ENCODE measurements at places on chromosomes 1 and 21. TPM values are rescaled to one million over a fixed set of nuclear protein-coding genes. Genes with fewer than 3 reads are reported as not detected.
A peak's percentile ranks its signal among the peaks of the same experiment; 100 is the strongest.

DNA sequence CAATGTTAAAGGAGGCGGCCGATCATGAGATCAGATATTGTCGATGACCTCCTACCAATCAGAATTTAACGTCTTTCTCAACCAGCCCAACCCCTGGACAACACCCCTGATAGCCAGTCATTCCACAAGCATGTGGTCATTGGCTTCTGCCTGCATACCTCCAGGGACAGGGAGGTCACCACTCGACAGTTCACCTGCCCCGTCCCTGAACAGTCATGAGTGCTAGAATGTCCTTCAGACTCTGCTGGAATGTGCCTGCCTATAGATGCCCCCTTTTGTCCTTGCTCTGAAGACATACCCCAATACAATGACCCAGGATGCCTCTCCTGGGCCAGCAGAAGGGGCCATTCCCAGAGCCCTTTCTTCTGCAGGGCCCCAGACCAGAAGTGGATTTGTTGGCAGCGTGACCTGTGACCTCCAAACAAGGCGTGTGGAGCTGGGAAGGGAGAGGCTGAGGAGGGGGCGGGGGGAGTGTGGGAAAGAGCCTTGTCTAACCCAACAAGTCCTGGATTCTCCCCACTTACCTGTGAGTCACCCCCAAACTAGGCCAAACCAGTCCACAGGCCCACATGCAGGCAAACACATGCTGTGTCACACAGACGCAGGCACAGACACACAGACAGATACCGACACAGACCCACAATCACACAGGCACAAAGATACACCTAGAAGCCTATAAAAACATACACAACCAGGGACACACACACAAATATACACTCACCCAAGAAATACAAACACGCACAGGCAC is 2.2 kb downstream of the CRYBG2 start:
- no peak for DNase-seq
- no peaks in the 10 kb centered on the region for H3K36me3 ChIP-seq
- H3K27me3 ChIP-seq: peaks cover 1% of the 10 kb centered on the region
- peaks cover 10% of the 10 kb centered on the region for H3K4me1 ChIP-seq
- no peak overlapping the region for H3K27ac ChIP-seq

DNA sequence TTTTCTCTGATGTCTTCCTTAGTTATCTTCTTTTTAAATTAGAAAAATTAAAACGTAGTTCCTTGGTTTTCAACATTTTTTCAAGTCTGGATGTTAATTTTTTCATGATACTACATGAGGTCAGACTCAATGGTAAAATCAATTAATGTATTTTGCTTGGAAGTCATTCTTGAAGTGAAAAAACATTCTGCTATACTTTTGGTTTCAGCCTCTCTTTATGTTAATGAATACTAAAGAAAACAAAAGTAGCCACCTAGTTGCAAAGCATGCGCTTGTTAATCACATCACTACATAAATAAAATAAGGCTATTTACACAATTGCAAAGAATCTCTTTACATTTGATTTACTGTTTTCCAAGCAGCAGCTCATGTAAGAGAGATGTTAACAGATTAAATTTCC is 170.4 kb downstream of the LIPI start:
- H3K27ac ChIP-seq: no peak overlapping the region
- no peak for DNase-seq
- H3K4me3 ChIP-seq: no peak overlapping the region
- no peaks in the 10 kb centered on the region for H3K36me3 ChIP-seq
- no peaks in the 10 kb centered on the region for H3K27me3 ChIP-seq

DNA sequence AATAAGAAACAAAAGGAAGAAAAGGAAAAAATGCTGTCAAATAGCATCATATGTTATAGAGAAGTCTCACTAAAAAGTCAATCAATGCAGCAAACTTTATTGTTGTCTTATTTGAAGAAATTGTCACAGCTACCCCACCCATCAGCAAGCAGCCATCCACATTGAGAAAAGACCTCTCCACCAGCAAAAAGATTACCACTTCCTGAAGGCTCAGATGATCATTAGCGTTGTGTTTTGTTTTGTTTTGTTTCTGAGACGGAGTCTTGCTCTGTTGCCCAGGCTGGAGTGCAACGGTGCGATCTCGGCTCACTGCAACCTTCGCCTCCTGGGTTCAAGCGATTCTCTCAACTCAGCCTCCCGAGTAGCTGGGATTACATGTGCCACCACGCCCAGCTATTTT is 29.0 kb downstream of the ATP2B4 start:
- no peak overlapping the region for H3K27ac ChIP-seq
- H3K27me3 ChIP-seq: peaks cover 25% of the 10 kb centered on the region
- DNase-seq: no peak
- H3K36me3 ChIP-seq: no peaks in the 10 kb centered on the region
- H3K4me1 ChIP-seq: peaks cover 1% of the 10 kb centered on the region

- DNase-seq: no peak
- no peaks in the 10 kb centered on the region for H3K27me3 ChIP-seq
- H3K27ac ChIP-seq: no peak overlapping the region
These were observed 895.0 kb upstream of the B3GALT2 start for GRCh38 chr1:194081444-194081843.

DNA sequence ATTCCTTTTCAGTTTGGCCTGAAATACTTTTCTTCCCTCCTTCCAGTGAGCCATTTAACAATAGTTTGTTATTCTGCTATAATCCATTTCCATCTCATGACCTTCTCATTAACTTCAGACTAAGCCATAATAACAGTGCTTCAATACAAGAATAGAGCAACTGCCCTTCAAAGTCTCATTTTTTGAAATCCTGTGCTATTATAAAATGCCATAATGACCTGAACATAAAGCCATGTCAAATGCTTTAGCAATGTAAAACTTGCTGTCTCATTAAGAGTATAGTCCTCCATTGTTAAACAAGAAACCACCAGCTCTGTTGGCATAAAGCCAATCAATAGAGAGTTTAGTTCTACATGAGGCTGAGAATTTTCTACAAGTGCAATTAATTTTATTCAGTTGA is 9.6 kb upstream of the PIGK start:
- no peaks in the 10 kb centered on the region for H3K27me3 ChIP-seq
- no peak overlapping the region for H3K4me3 ChIP-seq

GRCh38 chr1:7538033-7538432 is 233.1 kb upstream of the VAMP3 start:
- no peak overlapping the region for H3K4me3 ChIP-seq
- DNase-seq: no peak
- H3K4me1 ChIP-seq: peaks cover 16% of the 10 kb centered on the region
- H3K27me3 ChIP-seq: no peaks in the 10 kb centered on the region

GRCh38 chr1:164802529-164803282 is 243.7 kb downstream of the PBX1 start:
- no peak overlapping the region for H3K4me3 ChIP-seq
- no peak for DNase-seq
- peaks cover 35% of the 10 kb centered on the region for H3K36me3 ChIP-seq
- peak overlapping the region; percentile 45 for H3K27ac ChIP-seq
- peaks cover 18% of the 10 kb centered on the region for H3K4me1 ChIP-seq

DNA sequence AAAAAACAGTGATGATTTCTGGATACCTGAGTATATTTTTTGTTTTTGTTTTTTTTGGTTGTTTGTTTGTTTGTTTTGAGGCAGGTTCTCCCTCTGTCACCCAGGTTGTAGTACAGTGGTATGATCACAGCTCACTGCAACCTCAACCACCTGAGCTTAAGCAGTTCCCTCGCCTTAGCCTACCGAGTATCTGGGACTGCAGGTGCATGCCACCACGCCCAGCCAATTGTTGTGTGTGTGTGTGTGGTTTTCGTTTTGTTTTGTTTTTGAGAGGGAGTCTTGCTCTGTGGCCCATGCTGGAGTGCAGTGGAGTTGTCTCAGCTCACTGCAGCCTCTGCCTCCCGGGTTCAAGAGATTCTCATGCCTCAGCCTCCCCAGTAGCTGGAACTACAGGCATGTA is 55.3 kb upstream of the RCC1 start:
- no peak overlapping the region for H3K4me3 ChIP-seq
- no peak overlapping the region for H3K27ac ChIP-seq
- H3K4me1 ChIP-seq: no peaks in the 10 kb centered on the region
- H3K27me3 ChIP-seq: no peaks in the 10 kb centered on the region
- no peaks in the 10 kb centered on the region for H3K36me3 ChIP-seq
- DNase-seq: no peak

Gene SPRR4
- not detected for total RNA-seq

Gene LAMC2
- total RNA-seq: 0.32 TPM

Gene FAM72B
- 1.0 TPM for total RNA-seq

Gene HTR6
- total RNA-seq: not detected

Gene ATP6V1G3
- not detected for total RNA-seq

Gene KIF14
- total RNA-seq: 14.2 TPM
